ENCODE measurements at places on chromosomes 5 and 9.

GRCh38 chr9:109907400-109907799 lies 127.4 kb downstream of the PALM2AKAP2 start:
- DNase-seq = no peak

DNA sequence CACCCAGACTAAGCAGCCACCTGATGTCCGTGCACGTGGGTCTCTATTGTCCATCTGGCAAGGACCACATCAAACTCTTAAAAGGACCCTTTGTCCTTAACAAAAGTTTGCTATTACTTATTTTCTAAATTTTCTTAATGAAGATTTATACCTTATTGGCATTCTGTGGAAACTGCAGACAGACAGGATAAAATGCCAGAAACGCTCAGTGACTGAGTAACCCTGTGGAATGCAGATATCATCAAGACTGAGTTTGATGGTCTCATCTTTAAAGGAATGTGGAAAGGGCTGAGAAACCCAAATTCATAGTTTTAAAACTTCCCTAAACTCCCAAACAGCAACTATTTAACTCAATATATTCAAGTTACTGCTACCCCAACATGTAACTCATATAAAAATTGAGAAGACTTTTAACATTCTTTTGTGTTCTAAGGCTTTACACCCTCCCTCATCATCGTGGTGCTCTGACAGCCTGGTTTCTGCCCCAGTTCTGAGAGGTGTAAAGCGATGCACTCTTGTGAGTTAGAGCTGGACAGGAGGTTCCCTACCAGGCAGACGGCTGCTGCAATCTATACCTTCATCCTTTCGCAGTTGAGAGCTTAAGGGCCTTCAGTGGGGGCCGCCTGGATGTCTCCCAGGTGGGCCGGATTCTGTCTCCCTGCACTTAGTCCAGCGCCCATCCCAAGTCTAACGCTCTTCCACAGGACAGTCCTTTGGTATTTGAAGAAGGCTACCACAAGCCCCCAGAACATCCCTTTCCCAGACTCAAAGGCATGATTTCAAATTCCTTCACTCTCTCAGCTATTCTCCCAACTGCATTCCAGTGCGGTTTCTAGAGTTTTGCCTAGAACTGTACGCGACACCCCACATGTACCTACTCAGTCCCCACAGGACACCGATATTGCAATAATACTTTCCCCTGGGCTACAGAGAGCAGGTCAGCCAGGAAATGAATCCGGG lies 68.9 kb downstream of the DAP start:
- no peak for DNase-seq

GRCh38 chr9:115629879-115630840 lies 512.2 kb upstream of the TNC start:
- DNase-seq = no peak

GRCh38 chr5:73120222-73121118 lies at the start of gene TMEM171:
TSS of gene TMEM171 (plus strand) at chr5:73120575. CDS start at chr5:73123374, 2,799 bp downstream.
- peak; percentile 77 for DNase-seq

DNA sequence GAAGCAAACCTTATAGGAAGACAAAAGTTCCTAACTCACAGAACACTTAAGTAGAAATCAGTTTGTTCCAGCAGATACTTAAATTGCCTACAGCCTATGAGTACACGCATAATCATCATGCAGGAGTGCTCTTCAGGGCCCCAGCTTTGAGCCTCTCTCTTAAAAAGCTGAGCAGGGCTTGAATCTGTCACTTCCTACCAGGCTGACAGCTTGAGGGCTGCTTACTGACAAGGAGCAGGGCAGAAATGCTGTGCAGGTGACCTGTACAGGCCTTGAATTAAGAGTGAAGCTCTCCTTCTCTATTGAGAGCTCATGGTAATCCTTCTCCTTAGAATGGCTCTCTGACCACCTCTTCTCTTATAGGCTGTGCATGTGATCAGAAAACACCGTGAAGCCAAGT lies 66.5 kb upstream of the MAST4 start:
- DNase-seq = no peak

DNA sequence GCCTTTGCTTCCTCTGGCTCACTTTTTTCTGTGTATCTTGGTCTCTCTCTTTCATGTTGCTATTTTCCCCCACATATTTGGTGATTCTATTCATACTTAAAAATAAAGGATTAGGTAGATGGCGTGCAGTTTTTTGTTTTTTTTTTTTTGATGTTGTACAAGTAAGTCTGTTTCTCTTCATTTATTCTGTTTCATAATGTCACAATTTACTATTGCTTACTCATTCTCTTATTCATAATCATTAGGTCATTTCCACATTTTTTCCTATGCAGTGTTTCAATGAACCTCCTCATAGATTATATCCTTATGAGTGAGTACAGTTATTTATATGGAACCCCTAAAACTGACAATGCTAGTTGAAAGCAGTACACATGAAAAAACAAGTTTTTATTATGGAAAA lies 136.3 kb downstream of the APBA1 start:
- DNase-seq = no peak

- no peak for DNase-seq
These were observed 17.4 kb downstream of the ERCC8 start for GRCh38 chr5:60927450-60927849.

GRCh38 chr5:81854915-81855314 lies 104.0 kb upstream of the SSBP2 start:
- DNase-seq = no peak

DNA sequence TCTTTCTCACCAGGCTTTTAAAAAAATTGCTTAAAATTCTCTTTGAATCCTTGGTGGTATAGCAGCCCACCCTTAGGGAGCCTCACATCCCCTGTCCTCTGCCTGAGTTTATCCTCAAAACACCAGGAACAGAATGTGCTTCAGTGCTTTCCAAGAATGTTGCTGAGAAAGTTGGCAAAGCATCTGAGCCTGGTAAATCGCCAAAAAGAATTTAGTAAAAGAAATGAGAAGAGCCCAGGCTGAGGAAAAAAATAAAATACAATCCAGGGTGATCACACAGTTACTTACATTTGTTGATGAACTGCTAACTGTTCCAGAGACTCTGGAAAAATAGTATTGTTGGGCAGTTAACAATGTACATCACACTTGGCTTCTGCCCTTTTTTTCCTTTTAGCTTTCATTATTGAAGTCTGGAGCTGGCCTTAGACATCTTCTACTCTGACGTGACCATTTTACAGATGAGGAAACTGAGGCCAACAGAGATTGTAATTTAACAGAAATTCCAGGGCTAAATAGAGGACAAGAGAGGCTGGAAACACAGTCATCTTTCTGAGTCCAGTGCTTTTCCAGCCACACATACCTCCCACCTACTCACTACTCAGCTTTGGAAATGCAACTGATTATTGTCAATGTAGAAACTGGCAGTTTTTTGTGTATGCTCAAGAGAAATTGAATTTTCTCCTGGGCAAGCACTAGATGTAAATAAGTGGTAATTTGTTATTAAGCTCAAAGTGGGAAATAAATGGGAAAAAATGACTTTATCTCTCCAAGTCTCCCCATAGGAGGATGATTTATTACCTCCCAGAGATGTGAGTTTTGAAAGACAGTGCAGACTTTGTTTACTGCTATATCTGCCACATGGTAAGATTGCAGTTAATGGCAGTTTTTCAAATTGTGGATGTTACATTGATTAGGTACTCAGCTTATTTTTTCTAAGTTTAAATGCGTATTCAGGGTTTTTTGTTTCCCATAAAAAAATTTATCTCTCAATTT lies 86.7 kb upstream of the ALDH1A1 start:
- DNase-seq = no peak

DNA sequence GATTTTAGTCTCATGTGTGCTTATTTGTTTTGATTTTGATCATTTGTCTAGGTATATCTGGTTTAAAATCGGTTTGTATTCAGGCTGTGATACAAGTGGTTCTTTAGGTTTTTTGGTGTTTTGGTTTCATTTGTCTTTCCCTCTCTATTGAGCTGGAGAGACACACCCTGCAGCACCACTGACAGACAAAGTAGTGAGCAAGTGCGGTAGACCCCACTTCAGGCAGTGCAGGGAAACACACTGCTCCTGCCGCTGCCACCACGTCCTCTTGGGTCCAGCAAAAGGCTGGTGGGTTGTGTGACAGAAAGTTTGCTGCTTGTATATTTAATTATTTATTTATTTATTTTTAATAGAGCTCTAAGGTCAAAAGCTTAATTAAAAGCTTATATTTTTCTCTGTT lies 801.0 kb downstream of the NR2F1-AS1 start:
- DNase-seq = no peak

GRCh38 chr5:141952020-141952419 lies 6.0 kb downstream of the PCDH12 start:
- no peak for DNase-seq

DNA sequence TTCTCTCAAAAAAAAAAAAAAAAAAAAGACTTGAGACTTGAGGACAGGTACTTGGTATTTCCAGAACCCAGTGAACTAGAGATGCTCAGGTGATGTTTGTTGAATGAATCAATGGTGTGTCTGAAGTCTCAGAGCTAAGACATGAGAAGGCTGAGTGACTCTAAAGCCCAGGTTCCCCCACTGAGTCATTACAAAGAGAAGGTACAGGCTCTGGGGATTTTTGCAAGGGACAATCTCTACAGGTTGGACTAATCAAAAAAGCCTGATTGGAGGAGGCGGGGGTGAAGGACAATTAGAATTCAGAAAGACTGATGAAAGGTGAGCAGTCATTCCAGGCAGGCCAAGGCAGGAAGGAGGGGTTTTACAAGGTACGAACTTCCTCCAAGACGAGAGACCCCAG lies 8.2 kb upstream of the FABP6 start:
- no peak for DNase-seq

GRCh38 chr9:135726138-135726853 lies 24.3 kb downstream of the KCNT1 start:
- DNase-seq = no peak

GRCh38 chr9:36245906-36246305 lies 12.3 kb downstream of the GNE start:
- no peak for DNase-seq

DNA sequence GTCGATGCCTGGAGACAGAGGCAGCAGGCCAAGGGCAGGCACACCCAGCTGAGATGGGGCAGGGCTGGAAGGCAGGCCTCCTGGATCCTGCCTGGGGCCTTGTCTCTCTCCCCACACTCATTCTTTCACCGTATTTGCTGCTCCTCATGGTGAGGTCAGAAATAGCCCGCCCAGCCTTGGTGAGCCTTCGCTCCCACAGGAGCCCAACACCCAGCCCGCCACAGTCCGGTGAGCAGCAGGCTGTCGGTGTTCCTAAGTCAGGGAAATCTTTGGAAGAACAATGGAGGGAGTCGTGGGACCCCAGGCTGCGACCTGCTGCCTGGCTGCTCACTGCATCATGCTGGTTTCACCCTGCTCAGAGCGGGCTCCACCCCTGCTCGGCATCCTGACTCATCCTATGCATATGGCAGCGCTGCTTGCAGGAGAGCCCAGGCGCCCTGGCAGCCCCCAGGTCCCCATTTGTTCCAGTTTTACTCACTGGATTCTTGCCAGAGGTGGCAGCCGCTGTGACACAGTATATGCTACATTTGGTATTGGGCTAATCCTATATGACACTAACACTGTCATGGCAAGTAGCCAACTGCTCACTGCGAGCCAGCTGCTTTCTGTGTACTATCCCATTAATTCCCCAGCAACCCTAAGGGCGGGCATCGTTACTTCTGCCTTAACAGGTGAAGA lies 53.2 kb upstream of the NCS1 start:
- no peak for DNase-seq

DNA sequence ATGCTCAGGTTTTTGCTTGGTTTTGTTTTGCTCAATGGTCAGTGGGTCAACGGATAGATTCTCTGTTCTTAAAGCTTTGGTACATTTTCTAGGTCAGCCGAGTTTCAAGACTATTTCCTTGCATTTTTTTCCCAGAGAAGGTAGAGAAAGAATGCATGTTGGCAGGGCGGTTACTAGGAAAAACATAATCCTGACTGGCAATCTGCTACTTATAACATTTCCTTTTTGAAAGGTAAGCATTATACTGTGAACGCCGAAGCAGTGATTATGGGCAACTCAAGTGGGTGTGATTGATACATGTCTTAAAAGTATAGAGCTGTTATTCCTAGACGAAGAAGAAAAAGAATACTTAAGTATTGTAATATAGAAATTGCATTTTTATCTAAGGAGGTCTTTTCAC lies 273.2 kb downstream of the MAST4 start:
- no peak for DNase-seq

DNA sequence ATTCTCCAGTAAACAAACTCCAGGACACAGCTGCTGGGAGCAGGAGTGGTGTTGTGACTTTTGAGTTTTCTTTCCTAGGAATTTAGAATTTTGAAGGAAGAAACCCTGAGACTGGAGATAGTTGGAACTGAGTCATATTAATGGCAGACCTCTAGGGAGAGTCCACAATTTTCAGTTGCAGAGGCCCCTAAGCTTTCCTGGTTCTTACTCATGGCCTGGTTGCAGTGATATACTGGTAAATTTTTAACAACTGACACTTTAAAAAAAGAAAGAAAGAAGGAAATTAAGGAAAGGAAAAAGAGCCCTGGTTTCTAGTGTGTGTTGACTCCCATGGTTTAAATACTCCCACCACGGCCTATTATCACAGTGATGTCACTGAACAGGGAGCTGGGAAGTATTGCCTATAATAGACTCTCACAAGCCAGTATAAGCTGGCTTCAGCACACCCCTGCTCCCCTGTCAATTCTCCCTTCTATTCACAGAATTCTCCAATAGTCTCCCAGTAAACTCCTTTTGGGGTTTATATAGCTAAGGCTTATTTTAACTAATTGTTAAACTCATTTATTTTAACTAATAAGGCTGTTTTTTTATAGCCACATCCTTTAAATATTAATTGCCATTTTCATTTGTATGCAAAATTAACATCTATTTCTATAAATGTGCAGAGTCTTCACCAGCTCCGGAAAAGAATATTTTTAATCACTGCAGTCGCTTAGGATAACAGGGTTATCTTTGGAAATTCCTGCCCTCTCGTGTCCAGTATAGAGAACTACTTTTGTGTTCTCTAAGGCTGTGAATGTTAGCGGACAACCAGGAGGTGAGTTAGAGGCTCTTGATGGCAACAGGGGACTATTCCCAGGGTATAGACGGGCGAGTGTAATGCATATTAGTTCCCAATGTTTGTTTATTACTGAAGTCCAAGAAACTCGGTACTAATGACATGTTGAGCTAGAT lies 59.7 kb downstream of the GGTA1 start:
- peak; percentile 55 for DNase-seq

- peak; percentile 51 for DNase-seq
These were observed 142.9 kb downstream of the SLCO4C1 start for GRCh38 chr5:102153003-102153759.

DNA sequence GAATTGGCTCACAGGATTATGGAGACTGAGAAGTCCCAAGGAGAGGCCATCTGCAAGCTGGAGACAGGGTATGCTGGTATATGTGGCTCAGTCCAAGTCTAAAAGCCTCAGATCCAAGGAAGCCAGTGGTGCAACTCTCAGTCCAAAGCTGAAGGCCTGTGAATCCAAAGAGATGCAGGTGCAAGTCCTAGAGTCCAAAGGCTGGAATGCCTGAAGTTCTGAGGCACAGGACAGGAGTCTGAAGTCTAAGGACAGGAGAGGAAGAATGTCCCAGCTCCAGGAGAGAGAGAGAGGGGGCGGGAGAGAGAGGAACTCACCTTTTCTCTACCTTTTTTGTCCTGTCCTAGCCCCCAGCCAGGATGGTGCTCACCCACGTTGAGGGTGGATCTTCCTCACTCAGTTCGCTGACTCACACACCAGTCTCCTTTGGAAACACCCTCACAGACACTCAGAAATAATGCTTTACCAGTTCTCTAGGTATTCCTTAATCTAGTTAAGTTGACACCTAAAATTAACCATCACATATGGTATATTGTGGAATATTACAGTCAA lies 49.6 kb downstream of the KCNN2 start:
- no peak for DNase-seq

GRCh38 chr9:28004900-28005299 lies 431.6 kb upstream of the C9orf72 start:
- no peak for DNase-seq

All from HEK293T (cell line).